ENCODE measurements at places on chromosomes 16 and 17.

- DNase-seq, result peak; percentile 66
Observed at GRCh38 chr17:4304417-4305027, 40.7 kb upstream of the ANKFY1 start.

DNA sequence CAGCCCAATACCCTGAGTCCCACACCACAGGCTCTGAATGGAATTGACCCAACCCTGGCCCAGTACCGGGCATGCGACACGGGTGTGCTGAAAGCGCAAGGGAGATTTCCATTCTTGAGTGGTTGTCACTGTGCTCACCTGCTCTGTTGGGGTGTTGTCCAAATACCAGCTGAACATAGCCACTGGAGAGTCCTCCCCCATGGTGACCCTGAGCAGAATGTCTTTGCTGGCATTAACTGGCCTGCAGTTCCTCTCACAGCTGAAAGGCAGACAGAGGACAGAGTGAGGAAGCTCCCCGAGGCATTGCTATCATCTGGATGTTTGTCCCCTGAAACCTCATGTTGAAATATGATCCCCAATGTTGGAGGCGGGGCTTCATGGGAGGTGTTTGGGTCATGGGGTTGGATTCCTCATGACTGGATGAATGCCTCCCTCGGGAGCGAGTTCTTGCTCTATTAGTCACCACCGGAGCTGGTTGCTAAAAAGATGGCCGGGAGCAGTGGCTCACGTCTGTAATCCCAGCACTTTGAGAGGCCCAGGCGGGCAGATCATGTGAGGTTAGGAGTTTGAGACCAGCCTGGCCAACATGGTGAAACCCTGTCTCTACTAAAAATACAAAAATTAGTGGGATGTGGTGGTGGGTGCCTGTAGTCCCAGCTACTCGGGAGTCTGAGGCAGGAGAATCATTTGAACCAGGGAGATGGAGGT lies 57.3 kb upstream of the BCO1 start:
- peak; percentile 36 for DNase-seq

DNA sequence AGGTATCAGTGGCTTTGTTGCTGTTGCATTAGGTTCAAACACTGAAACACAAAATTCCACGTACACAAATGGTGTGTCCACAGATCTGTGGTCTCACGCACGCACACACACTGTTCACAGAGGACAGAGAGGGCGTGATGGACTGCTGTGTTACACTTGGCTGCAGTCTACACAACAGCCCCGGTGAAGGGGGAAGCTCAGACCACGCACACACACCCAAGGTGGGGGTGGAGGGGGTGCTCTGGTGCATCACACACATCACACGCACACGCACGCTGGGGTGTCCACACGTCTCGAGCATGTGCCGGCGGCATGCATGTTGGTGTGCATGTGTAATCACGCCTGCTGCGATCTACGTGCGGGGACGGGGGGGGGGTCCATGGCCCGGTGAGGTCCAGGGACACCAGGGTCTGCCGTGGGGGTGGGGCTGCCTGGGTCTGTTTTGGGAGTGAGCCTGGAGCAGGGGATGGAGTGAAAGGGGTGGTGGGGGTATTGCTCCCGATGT lies 7.3 kb downstream of the HSD3B7 start:
- DNase-seq, result no peak

GRCh38 chr16:73049511-73049910 lies 1.6 kb upstream of the ZFHX3 start:
- DNase-seq, result no peak
